ENCODE measurements at places on chromosomes 11 and 22.
A peak's percentile ranks its signal among the peaks of the same experiment; 100 is the strongest.

GRCh38 chr22:46068181-46068592 is 82.1 kb upstream of the PPARA start:
- no peak for DNase-seq

- no peak for DNase-seq
These were observed 87.0 kb upstream of the THY1 start for GRCh38 chr11:119509969-119510401.

DNA sequence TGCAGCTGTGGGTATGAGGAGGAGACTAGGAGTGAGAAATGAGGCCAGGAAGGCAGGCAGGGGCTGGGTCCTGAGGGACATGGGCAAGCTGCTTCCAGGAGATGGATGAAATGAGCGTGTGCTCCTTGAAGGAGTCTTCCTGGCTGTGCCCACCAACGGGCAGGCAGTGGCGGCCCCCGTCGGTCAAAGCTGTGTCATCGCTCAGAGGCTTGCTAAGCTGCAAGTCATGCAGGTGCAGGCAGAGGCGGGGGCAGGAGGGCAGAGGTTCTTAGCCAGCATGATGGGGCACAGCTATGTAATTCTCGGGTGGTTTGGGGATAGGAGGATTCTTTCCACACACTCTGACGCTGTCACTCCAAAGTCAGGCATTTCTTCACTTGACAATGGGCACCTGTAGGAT is 12.5 kb upstream of the PEX26 start:
- no peak for DNase-seq

DNA sequence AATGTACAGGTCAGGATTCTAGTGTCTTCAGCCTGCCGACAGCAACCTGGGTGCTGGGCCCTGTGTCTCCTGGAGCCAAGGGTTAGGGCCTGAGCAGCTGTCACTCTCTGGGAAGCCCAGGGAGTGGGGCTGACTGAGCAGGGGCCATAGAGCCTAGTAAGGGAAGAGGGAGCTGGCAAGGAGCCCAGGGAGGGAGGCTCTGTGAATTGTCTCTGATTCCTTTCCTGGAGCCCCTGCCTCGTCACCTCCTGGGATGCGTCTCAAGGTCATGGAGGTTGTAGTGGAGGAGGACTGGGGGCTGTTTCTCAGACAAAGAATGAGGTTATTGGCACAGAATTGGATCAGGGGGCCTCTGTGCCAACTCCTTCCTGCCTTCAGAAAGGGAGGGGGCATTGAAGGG is 11.8 kb downstream of the SOX10 start:
- no peak for DNase-seq

GRCh38 chr11:59011655-59012397 is 72.5 kb downstream of the GLYATL1 start:
- DNase-seq: no peak

DNA sequence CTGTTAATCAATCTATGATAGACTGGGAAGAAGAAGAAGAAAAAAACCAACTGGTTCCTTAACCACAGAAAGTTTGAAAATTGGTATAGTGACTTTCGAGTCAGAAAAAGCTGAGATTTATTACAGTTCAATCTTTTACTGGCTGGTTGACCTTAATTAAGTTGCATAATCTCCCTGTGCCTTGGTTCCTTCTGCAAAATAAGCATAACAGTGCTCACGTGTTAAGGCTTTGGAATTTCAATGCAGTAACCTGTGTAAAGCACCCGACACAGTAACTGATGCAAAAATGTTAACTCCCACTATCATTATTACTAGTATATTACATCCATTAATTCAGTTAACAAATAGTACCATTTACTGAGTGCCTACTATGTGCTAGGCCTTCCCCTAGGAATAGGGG is 22.6 kb upstream of the E2F8 start:
- DNase-seq: no peak

DNA sequence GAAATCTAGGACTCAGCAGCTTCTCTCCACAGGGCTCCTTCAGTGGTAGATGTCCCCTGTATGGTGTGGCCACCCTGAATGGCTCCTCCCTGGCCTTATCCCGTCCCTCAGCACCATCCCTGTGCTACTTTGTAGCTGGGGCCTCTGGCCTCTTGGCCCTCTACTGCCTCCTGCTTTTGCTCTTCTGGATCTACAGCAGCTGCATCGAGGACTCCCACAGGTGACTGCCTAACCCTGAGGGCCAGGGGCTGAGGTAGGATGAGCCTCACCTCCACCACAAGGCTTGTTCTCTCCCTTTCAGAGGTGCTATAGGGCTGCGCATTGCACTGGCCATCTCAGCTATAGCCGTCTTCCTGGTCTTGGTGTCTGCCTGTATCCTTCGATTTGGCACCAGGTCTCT is 1.8 kb downstream of the TMEM179B start:
- DNase-seq: no peak

GRCh38 chr11:21428796-21429195 is 759.4 kb downstream of the NELL1 start:
- no peak for DNase-seq

DNA sequence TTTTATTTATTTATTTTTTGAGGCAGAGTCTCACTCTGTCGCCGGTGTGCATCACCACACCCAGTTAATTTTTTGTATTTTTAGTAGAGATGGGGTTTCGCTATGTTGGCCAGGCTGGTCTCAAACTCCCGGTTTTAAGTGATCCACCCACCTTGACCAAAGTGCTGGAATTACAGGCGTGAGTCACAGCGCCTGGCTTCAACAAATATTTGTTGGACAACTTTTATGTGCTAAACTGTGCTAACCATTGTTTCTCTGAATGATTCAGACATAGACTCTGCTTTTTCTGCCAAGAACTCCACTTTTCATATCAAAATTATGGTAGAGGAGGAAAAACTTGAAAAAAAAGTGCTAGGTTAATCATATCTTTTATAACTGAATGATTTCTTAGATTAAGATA is 36.3 kb downstream of the MMP7 start:
- no peak for DNase-seq

DNA sequence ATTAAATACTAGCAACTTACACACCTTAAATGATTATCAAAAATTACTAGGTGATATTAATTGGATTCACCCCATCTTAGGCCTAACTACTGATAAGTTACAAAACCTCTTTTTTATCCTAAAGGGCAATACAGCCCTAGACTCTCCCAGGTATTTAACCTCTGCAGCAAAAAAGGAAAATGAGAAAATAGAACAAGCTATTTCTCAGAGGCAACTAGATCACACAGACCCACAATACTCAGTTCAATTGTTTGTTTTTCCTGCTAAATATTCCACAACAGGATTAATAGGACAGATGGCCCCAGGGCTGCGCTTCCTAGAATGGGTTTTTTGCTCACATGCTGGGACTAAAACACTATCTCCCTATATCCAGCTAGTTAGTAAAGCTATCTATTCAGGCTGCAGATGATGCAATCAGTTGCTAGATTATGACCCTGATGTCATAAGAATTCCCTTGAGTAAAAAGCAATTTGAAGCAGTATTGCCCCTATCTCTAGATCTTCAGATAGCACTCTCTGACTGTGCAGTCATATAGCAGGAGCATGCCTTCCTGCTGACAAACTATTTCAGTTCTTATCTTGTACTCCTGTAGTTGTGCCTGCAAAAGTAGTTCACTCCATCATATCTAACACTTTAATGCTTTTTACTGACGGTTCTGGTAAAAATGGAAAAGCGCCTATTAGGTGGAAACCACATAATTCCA is 1595.5 kb upstream of the TENM4 start:
- DNase-seq: no peak

DNA sequence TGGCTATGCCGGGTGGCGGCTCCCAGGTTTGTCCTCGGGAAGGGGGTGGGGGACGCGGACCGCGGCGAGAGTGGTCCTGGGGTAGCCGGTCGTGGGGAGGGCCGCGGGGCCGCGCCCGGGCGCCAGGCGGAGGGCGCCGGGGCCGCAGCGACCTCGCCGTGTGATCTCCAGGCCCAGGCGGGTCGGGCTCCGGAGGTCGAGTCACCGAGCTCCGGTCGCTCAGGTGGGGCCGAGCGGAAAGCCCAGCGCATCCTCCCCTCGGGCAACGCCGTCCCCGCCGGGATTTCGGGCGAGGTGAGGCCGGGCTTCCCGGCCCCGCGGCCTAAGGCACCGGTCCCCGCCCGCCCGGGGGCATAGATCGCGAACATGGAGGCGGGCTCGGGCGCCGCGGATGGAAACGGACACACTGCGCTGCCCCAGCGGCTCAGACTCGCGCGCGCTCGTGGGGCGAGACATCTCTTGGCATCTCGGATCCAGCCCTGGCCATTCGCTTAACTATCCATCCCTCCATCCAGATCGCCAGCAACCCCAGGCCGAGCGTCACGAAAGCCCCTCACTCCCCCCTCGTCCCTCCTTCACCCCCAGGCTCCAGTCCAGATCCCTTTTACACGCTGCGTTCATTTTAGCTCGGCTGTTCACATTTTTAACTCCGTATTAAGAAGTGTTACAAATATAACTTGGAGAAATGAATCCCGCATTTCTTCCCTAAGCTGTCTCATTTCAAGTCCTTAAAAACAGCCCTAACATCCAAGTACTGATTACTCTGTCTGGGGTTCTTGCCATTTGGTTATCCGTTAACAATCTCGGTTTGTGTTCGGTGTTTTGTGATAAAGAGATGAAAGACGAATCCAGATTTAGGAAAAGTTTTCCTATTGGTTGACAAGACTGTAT is 460 bp downstream of the ZC3H12C start:
- DNase-seq: peak; percentile 83

- no peak for DNase-seq
These were observed 70.1 kb downstream of the LARGE1 start for GRCh38 chr22:33850193-33850592.

DNA sequence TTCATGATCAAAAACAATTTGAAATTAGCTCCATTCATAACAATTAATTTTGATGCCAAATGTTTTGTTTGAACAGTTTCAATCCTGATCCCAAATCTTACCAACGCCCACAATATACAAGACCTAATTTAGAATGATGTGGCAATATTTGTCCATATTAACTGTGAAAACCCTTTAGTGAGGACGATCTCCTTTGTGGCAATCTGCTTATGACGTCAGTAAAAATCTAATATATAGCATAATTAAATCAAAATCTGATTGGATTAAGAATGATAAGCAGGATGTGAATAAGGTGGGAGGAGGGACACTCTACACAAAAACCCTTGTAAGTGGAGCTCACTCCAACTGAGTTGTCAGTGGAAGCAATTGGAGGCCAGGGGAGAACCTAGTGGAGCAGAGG is 11.9 kb upstream of the SLC5A4 start:
- DNase-seq: no peak

DNA sequence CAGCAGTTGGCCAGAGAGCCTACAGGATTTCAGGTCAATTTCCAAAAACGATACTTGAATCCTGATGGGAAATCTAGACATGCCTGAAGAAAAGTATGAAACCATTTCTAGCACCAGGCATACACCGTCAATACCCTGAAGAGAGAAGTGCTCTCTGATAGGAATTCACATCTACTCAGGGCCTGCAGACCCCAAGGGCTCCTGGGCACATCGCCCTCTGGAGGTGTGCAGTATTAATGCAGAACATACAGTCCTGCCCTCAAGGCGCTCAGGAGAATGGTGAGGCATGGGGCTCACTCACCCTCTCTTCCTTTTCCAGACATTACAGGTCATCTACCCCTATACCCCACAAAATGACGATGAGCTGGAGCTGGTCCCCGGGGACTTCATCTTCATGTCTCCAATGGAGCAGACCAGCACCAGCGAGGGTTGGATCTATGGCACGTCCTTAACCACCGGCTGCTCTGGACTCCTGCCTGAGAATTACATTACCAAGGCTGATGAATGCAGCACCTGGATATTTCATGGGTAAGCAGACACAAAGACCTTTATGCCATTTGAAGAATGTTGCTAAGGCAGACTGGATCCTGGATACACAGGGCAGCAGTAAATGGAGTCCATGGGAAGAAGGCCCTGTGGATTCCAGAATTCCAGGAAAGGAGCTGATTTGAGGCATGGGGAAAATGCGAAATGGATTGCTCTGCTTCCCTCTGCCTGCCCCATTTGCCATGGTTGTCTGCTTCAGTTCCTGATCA is 49.3 kb upstream of the CRTAM start:
- DNase-seq: no peak

DNA sequence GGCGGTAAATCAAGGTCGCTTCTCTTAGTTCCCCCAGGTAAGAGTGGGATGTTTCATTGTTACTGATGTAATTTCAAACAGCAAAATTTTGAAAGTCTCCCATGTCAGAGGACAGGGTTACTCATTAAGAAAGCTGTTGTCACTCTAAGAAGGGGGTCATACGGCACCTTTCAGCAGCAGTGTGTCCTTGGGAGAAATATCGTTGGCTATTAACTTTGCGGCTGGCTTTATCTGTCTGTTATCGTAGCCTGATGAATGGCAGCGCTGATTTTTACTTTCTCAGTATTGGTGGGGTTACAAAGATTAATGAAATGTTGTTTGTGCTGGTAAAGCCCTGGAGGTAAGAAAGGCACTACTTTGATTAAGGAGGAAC is 27.5 kb upstream of the FBXO3 start:
- DNase-seq: no peak

- DNase-seq: no peak
These were observed 27.0 kb downstream of the KCNJ1 start for GRCh38 chr11:128840137-128840536.

- no peak for DNase-seq
These were observed 16.0 kb upstream of the FTH1 start for GRCh38 chr11:61983419-61983818.

DNA sequence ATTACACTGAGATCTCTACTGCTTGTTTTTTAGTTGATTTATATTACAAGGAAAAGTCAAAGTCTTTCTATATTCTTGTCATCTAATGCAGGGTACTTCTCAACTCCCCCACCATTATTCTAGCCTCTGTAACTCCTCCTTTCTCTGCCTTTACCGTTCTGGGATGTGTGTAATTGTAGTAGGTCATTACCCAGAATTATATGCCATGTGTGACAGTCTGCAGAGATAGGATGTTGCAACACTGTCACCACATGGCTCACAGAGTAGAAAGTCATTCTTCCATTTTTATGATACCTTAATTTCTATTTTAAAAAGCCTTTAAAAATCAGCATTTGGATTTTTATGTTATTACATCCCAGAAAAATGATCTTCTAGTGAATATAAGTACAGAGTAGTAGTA is 32.7 kb downstream of the ZNF143 start:
- DNase-seq: no peak

- DNase-seq: no peak
These were observed 39.4 kb downstream of the ZBTB16 start for GRCh38 chr11:114098927-114099326.

- no peak for DNase-seq
These were observed at the start of gene CCDC188 for GRCh38 chr22:20150381-20151275. TSS of gene CCDC188 (minus strand) at chr22:20151055. CDS start at chr22:20150986, 69 bp downstream.

- DNase-seq: peak; percentile 79
These were observed 626 bp upstream of the TBX10 start for GRCh38 chr11:67640021-67640757.

- DNase-seq: no peak
These were observed 9.9 kb downstream of the OVCH2 start for GRCh38 chr11:7696424-7696823.
